SK-N-SH (cell line): ENCODE measurements at places on chromosomes 2 and 18. TPM values are rescaled to one million over a fixed set of nuclear protein-coding genes. Genes with fewer than 3 reads are reported as not detected.

ASB18 gene
- not detected in 2 replicates for polyA plus RNA-seq

LHCGR gene
- polyA plus RNA-seq, result not detected in 2 replicates

OTX1 gene
- polyA plus RNA-seq, result 0.15 and 0.20 TPM in 2 replicates

MDH1B gene
- 1.7 and 2.8 TPM in 2 replicates for polyA plus RNA-seq

B4GALT6 gene
- 2.8 and 3.1 TPM in 2 replicates for polyA plus RNA-seq

TWSG1 gene
- polyA plus RNA-seq, result 44.0 and 52.0 TPM in 2 replicates

UGT1A4 gene
- not detected in 2 replicates for polyA plus RNA-seq

NEU2 gene
- polyA plus RNA-seq, result not detected in 2 replicates

NGEF gene
- 1.2 and 1.4 TPM in 2 replicates for polyA plus RNA-seq

TMEM17 gene
- polyA plus RNA-seq, result 5.5 and 8.6 TPM in 2 replicates

CNDP1 gene
- not detected in 2 replicates for polyA plus RNA-seq

CXCR2 gene
- not detected in 2 replicates for polyA plus RNA-seq

LINC00305 gene
- polyA plus RNA-seq, result not detected in 2 replicates

CAPN13 gene
- polyA plus RNA-seq, result not detected in 2 replicates

ANKRD30BL gene
- not detected in 2 replicates for polyA plus RNA-seq

CCBE1 gene
- polyA plus RNA-seq, result 5.0 and 7.3 TPM in 2 replicates

ALPG gene
- polyA plus RNA-seq, result not detected in 2 replicates

SERPINB13 gene
- polyA plus RNA-seq, result not detected in 2 replicates

CYP27C1 gene
- 0.03 TPM in 1 of 2 replicates, not detected in the other for polyA plus RNA-seq

RAB27B gene
- 0.56 and 0.68 TPM in 2 replicates for polyA plus RNA-seq

AMER3 gene
- under 0.01 and 0.03 TPM in 2 replicates for polyA plus RNA-seq

HOXD10 gene
- polyA plus RNA-seq, result 0.03 and 0.10 TPM in 2 replicates

MYO1B gene
- 20.2 and 26.5 TPM in 2 replicates for polyA plus RNA-seq

KCNG2 gene
- polyA plus RNA-seq, result not detected in 2 replicates

ANKRD62 gene
- not detected in 2 replicates for polyA plus RNA-seq

COL6A3 gene
- polyA plus RNA-seq, result 10.7 and 18.5 TPM in 2 replicates

DARS1 gene
- 52.2 and 68.8 TPM in 2 replicates for polyA plus RNA-seq

STPG4 gene
- polyA plus RNA-seq, result 0.20 and 0.21 TPM in 2 replicates

RAD51AP2 gene
- 0.02 TPM in 1 of 2 replicates, not detected in the other for polyA plus RNA-seq

EPB41L3 gene
- polyA plus RNA-seq, result 0.15 and 0.84 TPM in 2 replicates

GCA gene
- 12.2 and 16.3 TPM in 2 replicates for polyA plus RNA-seq

UGT1A8 gene
- not detected in 2 replicates for polyA plus RNA-seq

SRD5A2 gene
- not detected in 2 replicates for polyA plus RNA-seq

IGFBP2 gene
- 668 and 695 TPM in 2 replicates for polyA plus RNA-seq

PRSS56 gene
- not detected in 2 replicates for polyA plus RNA-seq

GIGYF2 gene
- 12.8 and 18.2 TPM in 2 replicates for polyA plus RNA-seq

CCDC178 gene
- polyA plus RNA-seq, result not detected in 2 replicates

RFX8 gene
- polyA plus RNA-seq, result 0.07 and 0.11 TPM in 2 replicates

HOXD12 gene
- polyA plus RNA-seq, result not detected in 2 replicates

SKA1 gene
- polyA plus RNA-seq, result 4.3 and 4.5 TPM in 2 replicates

ERFE gene
- polyA plus RNA-seq, result 1.3 and 1.5 TPM in 2 replicates

CRACDL gene
- not detected in 2 replicates for polyA plus RNA-seq
